ENCODE measurements at places on chromosomes 7 and 10.

DNA sequence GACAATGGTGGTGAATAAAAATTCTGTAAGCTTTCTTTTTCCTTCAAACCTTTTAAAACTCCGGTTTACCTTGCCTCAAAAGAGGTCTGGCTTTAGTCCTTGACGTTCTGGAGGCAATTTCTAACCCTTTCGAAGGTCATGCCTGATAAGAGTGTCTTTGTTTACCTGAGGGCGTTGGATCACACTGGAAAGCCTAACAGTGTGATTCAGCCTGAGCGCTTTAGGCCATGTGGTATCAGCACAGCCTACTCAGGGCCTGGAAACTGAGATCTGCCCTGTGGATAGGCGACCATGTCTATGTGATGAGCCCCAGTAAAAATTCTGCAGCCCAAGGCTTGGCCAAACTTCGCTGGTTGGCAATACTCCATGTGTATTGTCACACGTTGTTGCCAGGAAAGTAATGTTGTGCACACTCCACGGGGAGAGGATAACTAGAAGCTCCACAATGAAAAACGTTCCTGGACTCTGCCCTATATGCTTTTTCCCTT is 10.7 kb downstream of the CCDC6 start:
- no peak for DNase-seq

- DNase-seq, result no peak
Measured at GRCh38 chr7:2008101-2008935, 224.4 kb downstream of the MAD1L1 start.

GRCh38 chr10:4214908-4215307 is 429.9 kb upstream of the KLF6 start:
- DNase-seq, result no peak

DNA sequence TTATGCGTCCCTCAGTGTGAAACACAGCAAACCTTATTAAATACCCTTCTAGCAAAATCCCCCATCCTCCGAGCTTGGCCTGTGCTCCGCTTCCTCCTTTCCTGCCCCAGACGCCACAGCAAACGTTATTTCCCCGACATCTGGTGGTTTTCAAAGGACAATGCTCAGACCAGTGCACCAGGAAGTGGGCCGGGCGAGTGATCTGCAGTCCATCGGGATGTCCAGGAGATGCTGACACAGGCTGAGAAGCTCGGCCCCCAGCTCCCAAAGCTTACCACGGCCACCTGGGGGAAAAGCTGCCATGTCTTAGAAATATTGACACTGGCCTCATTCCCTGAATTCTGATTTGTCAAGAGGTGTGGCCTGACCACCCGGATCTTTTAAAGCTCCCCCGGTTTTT is 129.5 kb downstream of the PTPRN2 start:
- DNase-seq, result no peak

DNA sequence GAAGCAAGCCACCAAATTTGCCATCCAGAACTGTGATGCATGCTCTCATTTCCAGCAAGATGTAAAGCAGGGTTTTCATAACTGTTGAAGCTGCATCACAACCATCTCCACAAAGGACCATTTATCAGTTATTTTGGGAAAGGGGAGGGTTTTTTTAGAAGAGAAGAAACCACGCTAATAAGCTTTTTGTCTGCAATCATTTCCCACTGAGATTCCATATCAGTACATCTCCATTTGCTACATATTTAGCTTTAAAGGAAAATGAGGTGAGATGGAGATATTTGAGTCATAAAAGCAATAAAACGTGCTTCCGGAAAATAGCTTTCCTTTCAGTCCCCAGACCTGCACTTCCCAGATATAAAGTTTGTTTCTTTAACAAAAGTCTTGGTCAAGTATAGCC is 258.2 kb downstream of the FRMD4A start:
- no peak for DNase-seq

DNA sequence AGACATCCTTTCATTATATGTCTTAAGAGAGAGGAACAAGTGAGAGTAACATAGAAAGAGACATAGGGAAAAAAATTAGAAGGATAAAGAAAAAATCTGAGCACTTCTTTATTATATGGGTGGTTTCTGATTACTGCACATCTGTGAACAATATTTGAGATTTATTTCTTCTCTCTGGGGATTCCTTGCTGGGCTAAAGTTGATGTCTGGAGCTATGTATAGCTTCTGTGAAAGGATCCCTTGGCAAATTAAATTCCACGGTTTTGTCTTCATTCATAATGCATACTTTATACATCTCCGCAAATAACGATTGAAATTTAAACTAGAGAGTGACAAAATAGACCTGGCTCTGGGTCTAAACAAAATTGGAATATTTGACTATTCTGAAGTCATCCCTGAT is 232.2 kb upstream of the CTBP2 start:
- no peak for DNase-seq

- no peak for DNase-seq
Measured at GRCh38 chr7:123993996-123994395, 38.9 kb downstream of the TMEM229A start.

GRCh38 chr10:77424257-77424656 is 213.4 kb downstream of the KCNMA1 start:
- no peak for DNase-seq

DNA sequence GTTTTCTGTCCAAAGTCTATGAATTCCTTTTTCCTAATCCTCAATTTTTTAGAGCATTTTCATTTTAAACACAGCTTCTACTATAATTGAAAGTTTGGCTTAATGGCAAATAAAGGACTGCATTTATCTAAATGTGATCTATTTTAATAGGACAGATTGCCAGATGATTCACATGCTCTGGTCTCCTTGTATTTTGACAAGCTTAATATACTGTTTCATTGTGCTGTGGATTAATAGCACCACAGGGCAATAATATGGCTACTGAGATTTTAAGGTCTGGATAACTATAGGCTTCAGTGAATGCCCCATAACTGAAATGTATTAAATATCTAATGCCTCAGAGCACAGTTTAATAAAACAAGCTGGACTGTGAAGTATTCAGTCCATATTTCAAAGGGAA is 1362.8 kb downstream of the XPNPEP1 start:
- DNase-seq, result no peak

DNA sequence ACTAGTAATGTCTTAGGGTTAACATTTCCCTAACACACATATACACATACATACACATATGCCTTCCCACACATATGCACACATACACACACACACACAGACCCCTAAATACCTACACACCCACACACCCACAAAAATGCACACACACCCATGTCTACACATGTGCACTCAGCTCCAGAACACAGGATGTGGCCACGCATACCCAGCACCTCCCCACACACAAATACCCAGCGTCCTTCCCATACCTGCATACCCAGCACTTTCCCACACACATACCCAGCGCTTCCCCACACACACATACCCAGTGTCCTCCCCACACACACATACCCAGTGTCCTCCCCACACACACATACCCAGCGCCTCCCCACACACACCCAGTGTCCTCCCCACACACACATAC is 534.9 kb downstream of the DNAJB6 start:
- no peak for DNase-seq

- no peak for DNase-seq
Measured at GRCh38 chr10:110644598-110645462, 694 bp downstream of the RBM20 start.

- DNase-seq, result no peak
Measured at GRCh38 chr7:5584096-5584495, 160.5 kb upstream of the TNRC18 start.

- no peak for DNase-seq
Measured at GRCh38 chr7:483656-484355, 35.8 kb downstream of the PDGFA start.

- DNase-seq, result no peak
Measured at GRCh38 chr10:28668363-28669226, 8.7 kb upstream of the BAMBI start.

DNA sequence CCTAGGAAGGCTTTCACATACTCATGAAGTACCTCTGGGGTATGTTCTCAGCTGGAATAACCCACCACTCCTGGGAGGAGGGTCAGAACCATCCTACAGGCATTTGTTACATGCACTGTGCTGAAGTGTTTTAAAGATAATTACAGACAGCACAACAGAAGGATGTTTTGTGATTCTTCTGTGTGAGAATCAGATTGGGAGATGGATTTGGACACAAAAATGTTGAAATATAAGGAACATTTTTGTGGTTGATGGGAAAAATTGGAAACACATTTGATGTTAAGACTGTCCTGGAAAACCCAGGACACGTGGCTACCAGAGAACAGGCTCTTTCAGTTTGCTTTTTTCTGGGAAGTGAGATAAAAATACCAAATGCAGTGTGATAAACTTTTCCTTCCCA is 61.4 kb downstream of the BICC1 start:
- DNase-seq, result no peak

DNA sequence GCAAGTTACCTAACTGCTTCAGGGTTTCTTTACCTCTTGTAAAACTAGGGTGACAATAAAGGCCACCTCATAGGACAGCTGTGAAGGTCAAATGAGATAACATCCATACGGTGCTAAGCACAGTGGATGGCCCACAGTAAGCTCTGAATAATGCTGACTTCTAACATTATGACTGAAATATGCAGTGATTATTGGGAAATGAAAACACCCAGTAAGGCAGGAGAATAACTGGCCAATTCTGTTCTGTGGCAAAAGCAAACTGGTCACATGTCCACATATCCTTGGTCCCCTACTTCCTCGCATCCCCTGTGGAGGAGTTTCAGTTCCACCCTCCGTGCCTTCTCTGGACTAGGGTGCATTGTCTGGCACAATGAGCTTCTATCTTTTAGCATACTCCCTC is 1.4 kb downstream of the CUBN start:
- no peak for DNase-seq

DNA sequence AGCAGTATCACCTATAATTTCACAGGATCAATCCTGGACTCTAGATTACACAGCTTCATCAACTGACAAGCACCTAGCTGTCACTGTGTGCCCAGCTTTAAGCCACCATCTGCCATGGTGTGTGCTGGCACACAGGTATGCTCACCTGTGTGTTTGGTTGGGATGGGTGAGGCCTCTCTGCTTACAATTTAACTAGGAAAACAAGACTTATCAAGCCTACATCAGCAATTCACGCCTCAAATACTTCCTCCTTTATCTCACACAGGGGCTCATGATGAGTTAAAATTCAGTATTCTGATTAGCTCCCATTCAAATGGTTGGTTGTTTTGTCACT is 608.2 kb downstream of the PARD3 start:
- no peak for DNase-seq

- no peak for DNase-seq
Measured at GRCh38 chr10:78190051-78190825, 156.6 kb downstream of the RPS24 start.

GRCh38 chr7:102469972-102470825 is 5.4 kb downstream of the LRWD1 start:
- DNase-seq, result no peak

DNA sequence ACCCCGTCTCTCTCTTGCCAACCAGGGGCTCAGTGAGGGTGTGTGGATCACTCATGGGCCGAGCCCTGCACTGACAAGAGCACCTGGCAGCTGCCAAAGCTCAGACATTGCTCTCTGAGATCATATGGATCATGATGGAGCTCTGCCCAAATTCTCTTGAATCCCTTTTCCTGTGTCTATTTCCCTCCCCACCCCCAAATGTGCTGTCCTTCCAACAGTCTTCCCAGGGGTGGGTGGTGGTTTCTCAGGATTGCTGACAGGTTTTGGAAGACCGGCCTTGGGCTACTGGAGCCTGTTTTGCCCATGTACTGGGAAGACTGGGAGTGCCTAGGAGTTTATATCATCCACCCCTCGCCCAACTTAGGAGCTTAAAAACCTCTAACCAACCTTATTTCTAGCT is 10.5 kb downstream of the ARHGAP22 start:
- DNase-seq, result no peak

- DNase-seq, result no peak
Measured at GRCh38 chr10:81814842-81815241, 60.2 kb upstream of the NRG3 start.

GRCh38 chr10:3747984-3748383 is 37.0 kb downstream of the KLF6 start:
- DNase-seq, result no peak

DNA sequence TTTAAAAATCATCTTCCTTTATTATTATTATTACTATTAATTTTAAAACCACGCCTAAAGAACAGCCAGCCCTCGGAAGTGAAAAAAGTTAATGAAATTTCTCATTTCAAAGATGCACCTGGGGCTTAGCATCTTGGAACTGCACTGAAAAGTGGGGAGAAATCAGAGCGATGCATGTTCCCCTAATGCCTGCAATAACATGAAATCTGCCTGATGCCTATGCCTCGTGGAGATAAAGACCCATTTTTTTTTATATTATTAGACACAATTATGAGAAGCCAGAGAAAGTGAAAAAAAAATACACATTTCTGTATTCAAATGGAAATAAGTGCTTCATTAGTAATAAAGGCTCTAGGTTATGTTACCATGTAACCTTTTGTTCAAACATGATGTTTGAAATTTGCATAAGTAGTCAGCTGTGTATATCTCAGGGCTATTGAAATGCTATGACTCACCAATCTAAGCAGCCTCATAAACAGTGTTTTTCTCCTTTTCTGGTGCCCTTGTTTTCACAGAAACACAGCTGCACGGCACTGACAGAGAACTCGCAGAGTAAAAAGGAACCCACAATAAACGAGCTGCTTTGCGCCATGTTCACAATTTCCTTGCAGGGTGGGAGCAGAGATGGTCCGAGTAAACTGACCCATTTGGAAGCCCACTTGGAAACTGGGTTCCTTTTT is 175.8 kb upstream of the PRKCQ start:
- no peak for DNase-seq

DNA sequence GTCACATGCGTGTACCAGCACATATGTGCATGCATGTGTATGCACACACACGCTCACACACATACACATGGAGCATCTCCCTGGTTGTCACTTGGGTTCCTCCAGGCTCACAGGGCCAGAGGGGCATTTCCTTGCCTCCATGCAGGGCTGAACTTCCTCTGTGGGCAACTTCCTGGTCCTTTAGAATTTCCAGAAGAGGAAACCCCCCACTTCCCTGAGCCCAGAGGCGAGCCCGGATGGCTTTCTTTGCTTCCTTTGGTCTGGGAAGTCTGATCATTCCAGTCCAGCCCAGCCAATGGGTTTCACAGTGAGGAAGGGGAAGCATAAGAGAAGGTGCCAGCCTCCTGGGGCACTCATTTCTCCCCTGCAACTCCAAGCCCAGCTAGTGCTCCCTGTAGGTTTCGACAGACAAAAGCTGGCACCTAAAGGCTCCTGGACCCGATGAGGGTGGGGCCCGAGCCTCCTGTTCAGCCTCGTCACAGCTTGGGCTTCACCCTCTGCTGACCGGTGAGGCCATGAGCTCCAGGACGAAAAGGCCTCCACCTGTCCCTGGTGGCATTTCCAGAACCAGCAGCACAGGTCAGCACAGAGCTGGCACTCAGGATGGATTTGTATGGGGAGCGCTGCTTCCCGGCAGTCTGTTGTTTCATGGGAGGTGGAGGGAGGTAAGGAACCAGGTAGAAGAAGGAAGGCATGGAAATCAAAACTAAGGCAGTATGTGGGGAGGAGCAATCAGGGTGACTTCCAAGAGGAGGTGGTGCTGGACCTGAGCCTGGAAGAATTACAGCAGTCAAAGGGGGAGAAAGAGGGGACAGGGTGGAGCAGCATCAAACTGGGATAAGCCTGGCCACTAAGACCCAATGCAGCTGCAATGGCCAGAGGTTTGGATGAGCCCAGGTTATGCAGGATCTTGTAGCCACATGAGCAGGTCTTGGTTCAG is 23.7 kb downstream of the BTBD16 start:
- no peak for DNase-seq

- DNase-seq, result peak; percentile 5
Measured at GRCh38 chr7:44290252-44290620, 35.2 kb downstream of the CAMK2B start.

All from omental fat pad (tissue), 4 donors.